Activated naive CD4-positive, alpha-beta T cell treated with anti-CD3 and anti-CD28 coated beads, Interleukin-2, amount 50 U/mL, for 16 hours (primary cell): ENCODE measurements at places on chromosomes 5 and 9.
A peak's percentile ranks its signal among the peaks of the same experiment; 100 is the strongest.

DNA sequence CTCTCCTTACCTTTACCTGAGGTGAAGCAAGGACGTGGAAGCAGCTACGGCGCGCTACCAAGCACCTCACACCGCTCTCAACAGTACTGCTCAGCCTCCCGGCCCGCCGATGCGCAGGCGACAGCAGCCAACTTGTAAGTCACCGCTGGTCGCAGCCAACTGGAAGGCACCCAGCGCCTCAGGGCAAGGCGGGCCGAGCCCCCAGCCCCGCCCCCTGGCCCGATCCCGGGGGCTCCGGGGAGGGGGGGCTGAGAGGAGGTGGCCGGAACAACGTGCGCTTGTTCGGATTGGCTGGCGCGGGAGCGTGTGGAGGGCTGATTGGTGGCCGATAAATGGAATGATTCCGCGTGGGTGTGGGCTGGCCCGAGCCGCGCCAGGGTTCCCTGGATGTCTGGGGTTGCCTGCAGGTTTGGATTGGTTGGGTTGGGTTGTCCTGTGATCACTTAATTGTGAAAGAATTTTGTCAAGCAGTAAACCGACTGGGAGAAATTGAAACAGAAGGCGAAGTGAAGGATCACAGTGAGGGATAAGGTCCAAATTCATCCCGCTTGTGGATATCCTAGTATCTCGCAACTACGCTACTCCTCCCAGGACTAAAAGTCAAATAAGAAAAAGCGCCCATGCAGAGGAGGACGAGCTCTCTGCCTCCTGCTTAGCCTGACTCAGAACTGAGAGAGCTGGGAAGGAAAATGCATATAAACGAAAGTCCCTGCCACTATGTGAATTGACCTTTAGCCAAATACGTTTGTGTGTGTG lies at the start of gene STARD4:
Gene STARD4, minus strand, starts transcription at position 161 of the 756 bp plus-strand sequence. CDS start 5,102 bp downstream, outside the sequence.
- DNase-seq = peak; percentile 94

DNA sequence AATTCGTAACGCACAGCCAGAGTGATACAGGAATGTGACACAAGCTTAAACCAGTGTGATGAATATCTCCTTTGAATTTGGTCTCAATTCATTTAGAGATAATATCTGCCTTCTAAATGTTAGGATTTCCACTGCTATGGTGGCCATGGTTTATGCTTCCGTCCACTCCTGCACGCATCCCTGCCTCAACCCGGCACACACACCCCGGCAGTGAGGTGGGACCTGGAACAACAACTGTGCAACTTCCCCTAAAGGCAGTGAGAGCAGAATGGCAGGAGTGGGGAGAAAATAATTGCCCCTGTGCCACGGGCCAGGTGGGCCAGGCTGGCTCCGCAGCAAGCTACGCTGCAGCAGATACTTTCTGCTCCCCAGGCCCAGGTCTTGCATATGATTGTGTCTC lies 72.6 kb upstream of the CPEB4 start:
- no peak for DNase-seq

GRCh38 chr5:66826263-66826662 lies 230.1 kb downstream of the MAST4 start:
- no peak for DNase-seq

GRCh38 chr5:151719228-151720000 lies 32.7 kb upstream of the SPARC start:
- no peak for DNase-seq

DNA sequence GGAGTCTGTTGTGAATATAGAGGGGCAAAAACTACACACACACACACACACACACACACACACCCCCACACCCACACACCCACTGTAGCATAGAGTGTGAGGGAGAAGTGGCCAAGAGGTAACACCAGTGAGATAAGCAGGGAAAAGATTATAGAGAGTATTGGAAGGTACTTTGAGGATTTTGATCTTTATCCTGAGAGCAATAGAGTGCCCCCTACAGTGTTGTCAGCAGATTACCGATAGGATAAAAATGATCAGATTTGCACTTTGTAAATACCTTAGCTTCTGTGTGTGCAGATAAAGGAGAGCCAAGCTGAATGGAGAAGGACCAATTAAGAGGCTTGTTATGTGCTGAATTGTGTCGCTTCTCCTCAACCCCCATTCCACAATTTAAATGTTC lies 32.3 kb downstream of the ERCC6L2 start:
- no peak for DNase-seq

DNA sequence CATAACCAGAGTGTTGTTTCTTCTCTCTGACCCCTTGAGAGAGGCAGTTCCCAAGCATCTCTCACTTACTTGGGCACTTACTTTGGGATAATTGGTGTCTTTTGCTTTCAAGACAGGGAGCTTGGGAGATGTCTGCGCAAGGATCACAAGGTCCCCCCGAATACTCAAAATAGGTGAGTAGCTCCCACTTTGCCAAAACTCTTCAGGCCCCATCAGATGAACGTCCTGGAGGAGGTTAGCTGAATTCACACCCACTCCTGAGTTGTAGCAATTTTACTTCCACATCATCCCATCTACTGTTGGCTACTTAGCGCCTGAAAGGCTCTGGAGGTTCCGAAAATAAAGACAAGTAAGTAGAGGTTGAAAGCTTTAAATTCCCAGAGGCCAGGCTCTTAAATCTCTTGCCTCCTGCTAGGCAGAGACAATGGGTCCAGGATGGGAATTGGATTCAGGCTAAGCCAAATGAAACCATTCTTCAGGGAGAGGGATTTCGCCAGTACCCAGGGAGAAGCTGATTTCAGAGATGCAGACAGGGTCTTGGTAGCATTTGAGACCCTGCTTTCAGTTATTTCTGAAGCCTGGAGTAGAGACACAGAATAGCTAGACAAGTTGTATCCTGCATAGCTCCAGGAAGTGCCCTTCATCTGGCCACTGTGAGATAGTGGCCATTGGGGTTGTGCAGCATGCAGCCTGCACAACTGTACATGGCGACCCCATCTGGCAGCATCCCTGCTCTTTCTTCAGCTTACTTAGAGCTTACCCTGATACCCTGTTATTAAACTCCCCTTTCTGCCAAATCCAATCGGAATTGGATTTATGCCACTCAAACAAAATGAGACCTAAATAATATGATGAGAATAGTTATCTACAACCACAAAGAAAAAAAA lies 60.1 kb downstream of the BOD1 start:
- no peak for DNase-seq

GRCh38 chr5:139395844-139396640 lies 1.1 kb upstream of the PROB1 start:
- DNase-seq = no peak

DNA sequence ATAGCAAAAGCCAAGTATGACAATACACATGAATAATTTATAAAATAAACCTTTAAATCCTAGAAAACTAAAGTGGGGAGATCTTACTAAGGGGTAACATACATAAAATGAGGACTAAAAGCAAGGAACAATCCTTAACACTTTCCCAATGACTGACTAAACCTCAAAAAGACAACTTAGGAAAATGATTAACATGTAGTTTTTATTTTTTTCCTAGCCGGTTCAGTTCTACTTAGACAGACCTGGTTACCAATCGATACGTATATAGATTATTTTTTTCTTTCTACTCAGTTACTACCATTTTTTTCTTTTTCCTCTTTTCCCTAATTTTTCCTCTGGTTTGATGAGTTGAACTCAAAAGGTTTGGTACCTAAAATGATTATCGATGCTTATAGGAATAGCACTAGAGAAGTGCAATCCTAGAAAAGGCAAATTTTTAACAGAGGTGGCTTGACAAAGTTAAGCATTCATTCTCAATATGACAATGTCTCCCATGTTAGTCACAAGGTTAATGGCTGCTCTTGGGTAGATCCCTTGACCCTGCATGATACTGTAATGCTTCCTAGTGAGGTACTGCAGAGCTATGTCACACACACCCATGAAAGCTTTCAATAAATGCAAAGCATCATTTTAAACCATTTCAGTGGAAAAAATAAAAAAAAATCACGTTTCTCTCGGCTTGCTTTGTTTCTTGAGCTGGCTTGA lies 41.5 kb downstream of the FBXO4 start:
- DNase-seq = no peak

DNA sequence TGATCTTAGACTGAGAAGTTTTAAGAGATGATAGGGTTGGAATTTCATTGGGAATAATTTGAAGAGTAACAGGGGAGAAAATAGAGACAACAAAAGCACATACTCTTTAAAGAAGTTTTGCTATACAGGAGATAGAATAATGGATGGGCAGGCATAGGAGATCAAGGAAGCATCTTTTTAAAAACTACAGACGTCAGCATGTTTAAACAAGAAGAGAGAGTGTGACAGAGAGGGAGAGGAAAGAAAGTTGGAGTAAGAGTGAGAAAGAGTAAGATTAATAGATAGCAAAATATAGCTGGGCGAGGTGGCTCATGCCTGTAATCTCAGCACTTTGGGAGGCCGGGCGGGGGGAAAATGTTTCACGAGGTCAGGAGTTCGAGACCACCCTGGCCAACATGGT lies 5.3 kb upstream of the LVRN start:
- DNase-seq = no peak

- DNase-seq = no peak
Observed at GRCh38 chr5:164224772-164225171, 719.4 kb downstream of the MAT2B start.

GRCh38 chr5:113170707-113171106 lies 194.1 kb downstream of the DCP2 start:
- DNase-seq = no peak

DNA sequence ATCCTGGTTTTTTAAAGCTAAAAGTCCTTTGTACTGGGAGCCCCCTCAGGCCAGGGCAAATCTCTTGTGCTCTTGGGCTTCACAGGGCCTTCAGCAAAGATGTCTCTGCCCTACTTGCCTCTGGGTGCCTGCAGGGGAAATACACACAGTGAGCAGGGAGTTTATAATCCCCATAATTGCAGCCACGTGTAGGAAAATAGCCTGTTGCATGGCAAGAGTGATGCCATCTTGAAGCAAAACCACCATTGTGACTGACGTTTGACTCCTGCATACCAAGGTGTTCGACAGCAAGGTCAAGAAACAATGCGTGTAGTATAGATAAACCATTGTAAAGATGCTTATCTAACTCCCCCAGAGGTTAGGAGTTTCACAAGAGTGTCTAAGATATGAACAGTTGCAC lies 11.4 kb upstream of the IL3 start:
- DNase-seq = no peak

GRCh38 chr5:38712391-38712790 lies 133.4 kb upstream of the OSMR start:
- no peak for DNase-seq

DNA sequence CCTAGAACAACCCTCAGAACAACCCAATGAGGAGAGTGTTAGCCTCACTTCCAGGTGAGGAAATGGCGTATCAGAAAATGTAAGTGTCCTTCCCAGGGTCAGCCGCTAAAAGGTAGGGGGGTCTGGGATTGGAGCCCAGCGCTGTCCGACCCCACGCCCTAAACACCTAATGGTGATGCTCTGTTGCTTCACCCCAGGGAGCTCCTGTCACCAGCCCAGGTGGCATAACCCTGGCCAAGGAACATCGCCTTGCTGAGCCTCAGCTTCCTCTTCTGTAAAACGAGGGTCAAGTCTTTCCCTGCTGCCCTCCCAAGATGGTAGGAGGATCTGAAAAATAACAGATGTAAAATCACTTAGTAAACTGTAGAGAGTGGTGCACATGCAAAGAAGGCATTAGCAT lies 132.5 kb downstream of the PAX5 start:
- DNase-seq = no peak

DNA sequence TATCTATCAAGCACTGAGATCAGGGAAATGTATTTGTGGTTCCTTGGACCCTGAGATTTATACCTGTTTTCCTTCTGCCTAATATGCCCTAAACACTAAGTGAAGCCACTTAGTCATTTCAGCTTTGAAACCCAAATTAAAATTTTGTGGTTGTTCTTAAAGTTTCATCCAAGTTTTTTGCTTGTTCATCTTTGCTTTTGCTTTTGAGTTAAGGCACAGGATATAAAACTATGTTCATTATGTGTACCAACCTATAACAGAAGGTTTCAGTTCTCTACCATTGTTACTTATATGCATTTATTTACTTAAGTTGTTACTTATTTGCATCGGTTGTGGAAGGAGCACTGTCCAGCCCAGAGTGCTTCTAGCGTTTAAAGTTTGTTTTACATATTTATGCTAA lies 382.3 kb downstream of the PTPRD start:
- no peak for DNase-seq

- DNase-seq = no peak
Observed at GRCh38 chr9:126880947-126881332, 20.5 kb downstream of the ZBTB34 start.

- DNase-seq = no peak
Observed at GRCh38 chr9:137341227-137341626, 39.2 kb upstream of the NRARP start.

DNA sequence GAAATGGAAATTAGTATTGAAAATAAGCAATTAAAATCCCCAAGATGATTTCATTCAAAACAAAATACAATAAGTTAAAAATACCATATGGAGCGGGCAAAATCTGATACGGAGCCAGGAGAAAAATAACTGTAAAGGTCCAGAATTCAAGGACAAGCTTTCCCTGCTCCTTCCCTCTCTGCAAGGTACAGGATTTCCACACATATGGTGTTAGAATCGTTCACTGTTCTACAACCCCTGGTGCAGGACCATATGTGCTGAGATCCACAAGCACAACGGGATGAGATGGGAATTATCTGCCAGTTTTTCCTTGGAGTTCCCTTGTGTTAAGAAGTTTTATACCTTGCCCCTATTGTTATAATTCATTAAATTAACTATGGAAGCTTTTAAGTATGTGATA lies 94.7 kb upstream of the DMAC1 start:
- DNase-seq = no peak

DNA sequence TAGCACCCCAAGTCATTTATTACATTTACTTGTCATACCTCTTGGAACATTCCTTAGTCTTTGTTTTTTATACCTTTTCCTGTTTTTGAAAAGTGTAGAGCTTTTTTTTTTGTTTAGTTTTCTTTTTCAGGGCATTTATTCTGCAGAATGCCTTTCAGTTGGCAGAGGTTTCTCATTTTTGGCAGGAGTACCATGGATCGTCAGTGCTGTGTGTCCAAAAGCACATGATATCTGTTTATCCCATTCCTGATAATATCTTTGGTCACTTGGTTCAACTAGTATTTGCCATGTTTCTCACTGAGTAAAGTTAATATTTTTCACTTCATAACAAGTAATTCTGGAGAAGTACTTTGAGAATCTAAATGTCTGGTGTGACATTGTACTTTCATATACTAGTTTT lies 10.7 kb downstream of the OGN start:
- DNase-seq = no peak

DNA sequence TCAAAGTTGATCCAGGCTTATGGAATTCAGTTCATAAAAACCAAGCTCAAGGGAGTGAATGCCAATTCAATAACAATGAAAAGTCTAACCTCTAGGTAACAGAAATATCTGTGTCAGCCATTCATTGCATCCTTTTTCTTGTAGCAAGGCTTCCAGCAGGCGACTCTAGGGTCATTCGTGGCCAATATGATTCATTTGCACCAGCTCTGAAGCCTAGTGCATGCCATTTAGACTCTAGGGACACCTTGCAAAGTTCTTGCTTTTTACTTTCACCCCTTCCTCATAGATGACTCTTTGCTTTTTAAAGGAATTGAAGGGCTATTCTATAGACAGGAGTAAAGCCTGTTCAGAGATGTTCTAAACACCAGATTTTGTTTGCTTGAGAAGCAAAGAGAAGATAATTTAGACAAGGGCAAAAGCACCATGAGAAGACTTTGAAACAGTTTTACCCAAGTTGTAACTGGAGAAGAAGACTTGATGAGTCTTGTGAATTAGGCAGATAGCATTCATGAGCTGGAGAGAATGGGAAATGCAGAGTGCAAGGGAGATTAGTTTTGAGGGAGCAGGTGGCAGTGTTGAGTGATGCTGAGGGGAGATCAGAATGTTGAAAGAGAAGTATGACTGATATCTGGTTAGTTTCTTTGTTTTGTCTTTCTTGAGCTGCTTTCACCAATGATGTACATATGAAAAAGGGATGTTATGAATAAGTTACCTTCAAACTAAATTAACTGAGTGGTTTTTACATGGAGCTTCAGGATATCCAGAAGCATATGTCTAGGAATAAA lies 94.5 kb downstream of the F2RL2 start:
- no peak for DNase-seq
